MCF 10A (cell line): ENCODE measurements at places on chromosomes 2 and 18. TPM values are rescaled to one million over a fixed set of nuclear protein-coding genes. Genes with fewer than 3 reads are reported as not detected.

- no peak for DNase-seq
- no peaks in the 10 kb centered on the region for H3K36me3 ChIP-seq
- peaks cover 9% of the 10 kb centered on the region for H3K4me1 ChIP-seq
- no peak overlapping the region for H3K27ac ChIP-seq
- no peaks in the 10 kb centered on the region for H3K27me3 ChIP-seq
Observed at GRCh38 chr2:226338825-226339224, 460.8 kb downstream of the IRS1 start.

DNA sequence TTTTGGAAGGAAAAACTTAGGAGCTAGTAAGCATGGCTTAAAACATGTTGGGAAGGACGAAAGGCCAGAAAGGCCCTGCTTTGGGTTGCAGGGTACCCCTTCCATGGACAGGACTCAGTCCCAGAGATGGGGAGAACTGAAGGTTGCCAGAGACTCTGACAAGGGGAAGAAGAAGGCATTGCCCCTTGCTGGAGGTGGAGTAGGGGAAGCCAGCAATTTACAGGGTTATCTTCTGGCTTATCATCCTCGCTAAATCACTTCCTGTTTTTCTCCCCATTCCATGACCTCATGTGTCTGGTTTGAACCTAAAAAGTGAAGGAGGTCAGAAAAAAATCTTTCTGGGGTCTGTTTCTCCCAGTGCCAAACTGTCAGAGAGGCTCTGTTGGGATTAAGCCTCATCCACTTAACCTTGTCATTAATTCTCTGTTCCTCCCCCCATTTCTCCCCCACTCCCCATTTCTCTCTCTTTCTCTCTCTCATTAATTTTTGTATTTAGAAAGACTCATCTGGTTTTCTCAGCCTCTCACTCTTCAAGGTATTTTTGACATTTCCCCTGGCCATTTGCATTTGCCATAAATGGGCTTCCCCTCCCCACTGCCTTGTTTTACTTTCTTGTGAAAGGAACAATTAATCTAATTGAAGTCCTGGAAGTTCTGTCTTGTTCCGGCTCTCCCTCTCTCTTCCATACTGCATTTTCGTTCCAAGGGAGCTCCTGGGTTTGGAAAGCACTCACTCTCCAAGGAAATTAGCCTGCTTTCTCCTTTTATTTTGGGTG, 17.4 kb downstream of the NRP2 start:
- H3K36me3 ChIP-seq, result peaks cover 8% of the 10 kb centered on the region
- H3K4me3 ChIP-seq, result no peak overlapping the region
- H3K4me1 ChIP-seq, result peaks cover 11% of the 10 kb centered on the region
- H3K27me3 ChIP-seq, result no peaks in the 10 kb centered on the region
- DNase-seq, result no peak
- no peak overlapping the region for H3K27ac ChIP-seq

DNA sequence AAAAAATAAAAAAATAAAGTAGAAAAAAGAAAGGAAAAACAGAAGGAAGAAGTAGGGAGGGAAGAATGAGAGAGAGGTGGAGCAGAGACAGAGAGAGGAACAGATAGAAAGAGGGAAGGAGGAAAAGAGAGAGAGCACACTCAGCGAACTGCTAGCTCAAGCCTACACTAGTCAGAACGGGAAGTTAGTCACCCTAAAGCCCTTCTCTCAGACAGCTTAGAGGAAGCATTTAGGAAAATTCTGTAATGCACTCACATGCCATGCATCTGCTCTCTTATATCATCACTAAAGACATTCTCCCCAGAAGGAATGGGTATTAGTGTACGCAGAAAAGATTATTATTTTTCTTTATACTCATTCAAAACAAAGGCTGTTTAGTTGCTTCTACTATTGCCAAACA, 68.1 kb upstream of the SULT1C3 start:
- H3K4me3 ChIP-seq, result no peak overlapping the region
- no peaks in the 10 kb centered on the region for H3K4me1 ChIP-seq
- no peak for DNase-seq
- no peak overlapping the region for H3K27ac ChIP-seq

- no peaks in the 10 kb centered on the region for H3K27me3 ChIP-seq
- H3K4me1 ChIP-seq, result no peaks in the 10 kb centered on the region
- DNase-seq, result peak; percentile 67
- H3K4me3 ChIP-seq, result no peak overlapping the region
Observed at GRCh38 chr18:5317186-5317585, 21.7 kb upstream of the ZBTB14 start.

GRCh38 chr18:6677086-6677485, 52.4 kb upstream of the ARHGAP28 start:
- H3K4me3 ChIP-seq, result no peak overlapping the region
- H3K27ac ChIP-seq, result no peak overlapping the region
- no peaks in the 10 kb centered on the region for H3K4me1 ChIP-seq
- no peak for DNase-seq
- no peaks in the 10 kb centered on the region for H3K36me3 ChIP-seq
- H3K27me3 ChIP-seq, result no peaks in the 10 kb centered on the region

Gene CCDC150
- 5.5 and 8.1 TPM in 2 replicates for total RNA-seq

DNA sequence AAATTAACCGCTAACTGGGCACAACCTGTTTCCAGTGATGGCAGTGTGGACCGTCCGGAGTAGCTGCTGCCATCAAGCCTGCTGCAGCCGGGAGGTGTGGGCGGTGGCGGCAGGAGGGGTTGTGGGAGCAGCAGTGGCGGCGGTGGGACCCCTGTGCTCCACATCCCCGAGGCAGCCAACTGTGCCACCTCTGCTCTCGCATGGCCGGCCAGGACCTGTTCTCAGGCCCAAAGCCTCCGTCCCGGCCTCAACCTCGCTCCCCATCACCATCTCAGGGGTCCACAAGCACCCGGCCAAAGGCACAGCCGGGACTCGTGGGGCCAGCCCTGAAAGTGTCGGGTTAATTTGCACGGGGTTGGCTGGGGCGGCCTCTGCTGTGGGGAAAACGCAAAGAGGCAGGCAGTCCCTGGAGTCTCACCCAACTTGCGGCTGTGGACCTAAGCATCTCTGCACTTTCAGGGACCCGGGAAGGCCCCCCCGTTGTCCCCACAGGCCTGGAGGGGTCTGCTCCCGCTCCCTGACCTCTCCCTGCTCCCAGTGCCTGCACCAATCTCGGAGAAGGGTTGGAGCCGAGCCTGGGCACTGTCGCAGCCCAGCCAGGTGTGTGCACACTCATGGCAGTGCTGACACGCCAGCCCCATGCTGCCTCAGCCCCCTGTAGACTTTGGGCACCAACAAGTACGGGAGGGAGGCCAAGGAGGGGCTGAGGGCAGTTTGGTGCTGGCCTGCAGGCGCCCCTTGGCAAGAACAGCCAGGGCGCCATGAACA, 44.4 kb upstream of the PEX13 start:
- no peak for DNase-seq
- H3K27me3 ChIP-seq, result no peaks in the 10 kb centered on the region
- no peak overlapping the region for H3K4me3 ChIP-seq
- no peak overlapping the region for H3K27ac ChIP-seq
- no peaks in the 10 kb centered on the region for H3K4me1 ChIP-seq

- H3K4me1 ChIP-seq, result peaks cover 35% of the 10 kb centered on the region
- H3K4me3 ChIP-seq, result no peak overlapping the region
- no peak overlapping the region for H3K27ac ChIP-seq
- no peaks in the 10 kb centered on the region for H3K27me3 ChIP-seq
- H3K36me3 ChIP-seq, result no peaks in the 10 kb centered on the region
Observed at GRCh38 chr2:11387100-11387390, 42.6 kb upstream of the ROCK2 start.

Gene SLC16A14
- 0.56 and 1.8 TPM in 2 replicates for total RNA-seq

GRCh38 chr2:210655229-210655975, 99.0 kb downstream of the CPS1 start:
- no peaks in the 10 kb centered on the region for H3K4me1 ChIP-seq
- DNase-seq, result peak; percentile 3
- no peak overlapping the region for H3K27ac ChIP-seq
- no peak overlapping the region for H3K4me3 ChIP-seq
- H3K36me3 ChIP-seq, result peaks cover 14% of the 10 kb centered on the region
- no peaks in the 10 kb centered on the region for H3K27me3 ChIP-seq

Gene SLC9A4
- 0.07 TPM in 1 of 2 replicates, not detected in the other for total RNA-seq

Gene RBM43
- 3.0 and 3.5 TPM in 2 replicates for total RNA-seq

DNA sequence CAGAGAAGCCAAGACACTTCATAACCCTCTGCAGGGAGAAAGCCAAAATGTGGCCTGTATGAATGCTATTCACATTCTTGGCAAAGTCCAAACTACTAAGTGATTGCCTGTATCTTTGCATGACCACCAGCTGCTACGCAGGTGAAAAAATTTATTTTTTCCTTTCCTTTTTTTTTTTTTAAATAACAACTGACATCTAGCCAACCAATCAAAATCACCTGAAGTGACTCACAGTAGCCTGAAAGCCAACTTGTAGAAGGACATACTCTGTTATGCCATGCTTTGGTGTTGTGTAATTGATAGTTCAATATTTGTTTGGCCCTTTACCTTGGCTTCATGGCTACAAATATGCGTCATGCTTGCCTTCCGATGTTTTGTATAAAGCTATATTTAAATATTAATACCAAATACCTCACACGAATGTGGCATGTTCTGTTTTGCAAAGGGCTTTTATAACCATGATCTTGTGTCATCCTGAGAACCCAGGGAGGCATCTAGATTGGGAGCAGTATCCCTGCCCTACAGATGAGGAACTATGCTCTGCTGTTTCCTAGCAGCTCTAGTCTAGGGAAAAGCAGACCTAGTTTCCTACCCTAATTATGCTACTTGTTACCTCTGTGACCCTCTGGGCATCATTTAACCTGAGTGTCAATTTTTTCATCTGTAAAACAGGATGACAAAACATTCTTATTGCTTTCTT, 102.1 kb downstream of the MYOM1 start:
- no peaks in the 10 kb centered on the region for H3K27me3 ChIP-seq
- H3K4me1 ChIP-seq, result peaks cover 28% of the 10 kb centered on the region
- DNase-seq, result peak; percentile 92
- H3K27ac ChIP-seq, result peak overlapping the region; percentile 83

DNA sequence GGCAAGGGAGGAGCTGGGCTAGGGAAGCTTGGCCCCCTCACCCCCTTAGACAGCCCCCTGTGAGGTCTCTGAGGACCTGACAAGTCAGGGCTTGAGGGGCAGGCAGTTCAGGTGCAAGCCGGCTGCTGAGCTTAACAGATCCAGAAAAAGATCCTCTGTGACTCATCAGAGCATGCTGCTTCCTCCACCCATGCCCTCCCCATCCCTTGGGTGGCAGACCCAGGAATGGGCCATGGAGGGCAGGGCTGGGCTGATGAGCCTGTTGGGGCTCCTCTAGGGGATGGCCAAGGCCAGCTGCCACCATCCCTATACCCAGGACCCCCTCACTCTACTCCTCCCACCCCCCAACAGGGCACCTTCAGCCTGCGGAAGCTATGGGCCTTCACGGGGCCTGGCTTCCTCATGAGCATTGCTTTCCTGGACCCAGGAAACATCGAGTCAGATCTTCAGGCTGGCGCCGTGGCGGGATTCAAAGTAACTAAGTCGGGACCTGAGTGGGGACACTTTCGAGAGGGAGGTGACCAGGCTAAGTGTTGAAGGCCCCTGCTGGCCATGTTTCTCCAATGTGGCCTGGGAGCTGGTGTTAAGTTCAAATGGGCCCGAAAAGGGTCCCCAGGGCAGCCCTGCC, 1.9 kb downstream of the SLC11A1 start:
- DNase-seq, result peak; percentile 48
- no peaks in the 10 kb centered on the region for H3K27me3 ChIP-seq
- H3K36me3 ChIP-seq, result no peaks in the 10 kb centered on the region
- no peak overlapping the region for H3K27ac ChIP-seq
- peaks cover 10% of the 10 kb centered on the region for H3K4me1 ChIP-seq
- no peak overlapping the region for H3K4me3 ChIP-seq

Gene UGT1A10
- total RNA-seq, result not detected in 2 replicates

Gene LAMA3
- total RNA-seq, result 269 and 371 TPM in 2 replicates
